ENCODE measurements at places on chromosomes 16 and 17.

GRCh38 chr17:44053125-44053872, 13.2 kb downstream of the LSM12 start:
- peaks cover 99% of the 10 kb centered on the region for H3K36me3 ChIP-seq
- no peaks in the 10 kb centered on the region for H3K4me1 ChIP-seq
- no peak for DNase-seq
- H3K27ac ChIP-seq: no peak overlapping the region

GRCh38 chr16:75002474-75002873, 3.6 kb downstream of the ZNRF1 start:
- peaks cover 9% of the 10 kb centered on the region for H3K36me3 ChIP-seq
- H3K4me1 ChIP-seq: peaks cover 30% of the 10 kb centered on the region
- no peak overlapping the region for H3K27ac ChIP-seq
- H3K4me3 ChIP-seq: no peak overlapping the region
- DNase-seq: no peak
- H3K27me3 ChIP-seq: no peaks in the 10 kb centered on the region

DNA sequence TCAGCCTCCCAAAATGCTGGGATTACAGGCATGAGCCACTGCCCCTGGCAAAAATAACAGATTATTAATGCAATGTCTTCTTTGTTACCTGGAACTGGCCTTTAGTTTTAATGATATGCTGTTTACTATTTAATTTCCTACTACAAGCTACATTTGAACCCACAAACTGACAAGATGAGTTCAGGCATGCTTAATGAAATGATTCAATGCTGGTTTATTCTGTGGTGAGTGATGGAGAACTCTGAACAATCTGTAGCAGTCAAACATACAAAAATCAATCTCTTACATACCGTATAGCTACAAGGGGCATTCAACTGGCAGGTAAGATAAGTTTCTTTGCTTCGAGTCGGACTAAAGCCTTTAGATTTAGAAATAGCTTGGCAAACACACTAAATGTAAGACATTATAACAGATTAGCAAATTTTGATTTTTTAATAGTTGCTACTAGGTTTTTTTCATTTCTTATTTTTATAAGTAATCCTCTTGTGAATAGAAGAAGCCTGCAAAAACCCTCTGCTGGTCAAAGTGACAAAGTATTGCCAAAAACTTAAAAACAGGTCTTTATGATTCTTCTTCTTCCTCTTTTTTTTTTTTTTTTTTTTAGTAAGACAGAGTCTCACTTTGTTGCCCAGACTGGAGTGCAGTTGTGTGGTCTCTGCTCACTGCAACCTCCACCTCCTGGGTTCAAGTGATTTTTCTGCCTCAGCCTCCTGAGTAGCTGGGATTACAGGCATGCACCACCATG, 138.5 kb downstream of the SSH2 start:
- no peak overlapping the region for H3K4me3 ChIP-seq
- DNase-seq: no peak
- no peaks in the 10 kb centered on the region for H3K36me3 ChIP-seq
- H3K27ac ChIP-seq: no peak overlapping the region

GRCh38 chr17:28711723-28712031, at the start of gene PROCA1:
PROCA1 (minus strand) TSS chr17:28711888; CDS start chr17:28711660, 228 bp downstream.
- H3K36me3 ChIP-seq: no peaks in the 10 kb centered on the region
- no peak for DNase-seq
- H3K27ac ChIP-seq: peak within 1 kb of the TSS; percentile 90
- peak within 1 kb of the TSS; percentile 56 for H3K4me3 ChIP-seq
- H3K27me3 ChIP-seq: no peaks in the 10 kb centered on the region
- H3K4me1 ChIP-seq: peaks cover 15% of the 10 kb centered on the region

DNA sequence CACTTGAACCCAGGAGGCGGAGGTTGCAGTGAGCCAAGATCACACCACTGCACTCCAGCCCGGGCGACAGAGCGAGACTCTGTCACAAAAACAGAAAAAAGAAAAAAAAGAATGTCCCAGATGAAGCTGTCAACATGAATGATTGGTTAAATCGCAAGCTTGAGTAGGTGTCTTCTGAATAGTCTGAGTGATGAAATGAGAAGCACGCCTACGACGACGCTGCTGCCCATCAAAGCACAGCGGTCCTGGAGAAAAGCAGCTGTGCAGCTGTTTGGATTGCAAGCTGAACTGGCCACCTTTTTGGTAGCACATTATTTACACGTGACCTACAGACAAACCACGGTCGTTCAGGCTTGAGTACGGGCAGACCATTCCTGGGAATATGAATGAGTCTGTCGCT, 12.5 kb downstream of the ADCY9 start:
- no peak overlapping the region for H3K27ac ChIP-seq
- no peaks in the 10 kb centered on the region for H3K36me3 ChIP-seq

Data from esophagus squamous epithelium (tissue), 5 donors.